ENCODE measurements at places on chromosomes 7 and 10.

- DNase-seq, result no peak
Observed at GRCh38 chr7:131604841-131605279, 48.4 kb upstream of the PODXL start.

- DNase-seq, result no peak
Observed at GRCh38 chr7:9945131-9945530, 1028.5 kb upstream of the PHF14 start.

DNA sequence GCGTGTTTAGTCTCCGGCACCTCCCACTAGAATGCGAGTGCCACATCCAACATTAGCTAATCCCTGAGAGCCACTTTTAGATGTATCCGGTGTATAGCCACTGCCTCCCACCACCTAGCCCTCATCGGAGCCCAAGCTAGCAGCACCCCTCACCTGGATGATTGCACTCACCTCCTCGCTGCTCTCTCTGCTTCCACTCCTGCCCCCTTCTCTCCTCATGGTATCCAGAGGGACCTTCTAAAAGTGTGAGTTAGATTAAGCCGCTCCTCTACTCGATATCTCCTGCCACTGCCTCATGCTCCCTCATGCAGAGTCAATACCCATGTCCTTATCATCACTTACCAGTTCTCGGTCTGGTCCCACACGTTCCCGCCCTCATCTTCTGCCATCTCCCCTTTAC, 125.3 kb downstream of the RAB11FIP2 start:
- DNase-seq, result no peak

DNA sequence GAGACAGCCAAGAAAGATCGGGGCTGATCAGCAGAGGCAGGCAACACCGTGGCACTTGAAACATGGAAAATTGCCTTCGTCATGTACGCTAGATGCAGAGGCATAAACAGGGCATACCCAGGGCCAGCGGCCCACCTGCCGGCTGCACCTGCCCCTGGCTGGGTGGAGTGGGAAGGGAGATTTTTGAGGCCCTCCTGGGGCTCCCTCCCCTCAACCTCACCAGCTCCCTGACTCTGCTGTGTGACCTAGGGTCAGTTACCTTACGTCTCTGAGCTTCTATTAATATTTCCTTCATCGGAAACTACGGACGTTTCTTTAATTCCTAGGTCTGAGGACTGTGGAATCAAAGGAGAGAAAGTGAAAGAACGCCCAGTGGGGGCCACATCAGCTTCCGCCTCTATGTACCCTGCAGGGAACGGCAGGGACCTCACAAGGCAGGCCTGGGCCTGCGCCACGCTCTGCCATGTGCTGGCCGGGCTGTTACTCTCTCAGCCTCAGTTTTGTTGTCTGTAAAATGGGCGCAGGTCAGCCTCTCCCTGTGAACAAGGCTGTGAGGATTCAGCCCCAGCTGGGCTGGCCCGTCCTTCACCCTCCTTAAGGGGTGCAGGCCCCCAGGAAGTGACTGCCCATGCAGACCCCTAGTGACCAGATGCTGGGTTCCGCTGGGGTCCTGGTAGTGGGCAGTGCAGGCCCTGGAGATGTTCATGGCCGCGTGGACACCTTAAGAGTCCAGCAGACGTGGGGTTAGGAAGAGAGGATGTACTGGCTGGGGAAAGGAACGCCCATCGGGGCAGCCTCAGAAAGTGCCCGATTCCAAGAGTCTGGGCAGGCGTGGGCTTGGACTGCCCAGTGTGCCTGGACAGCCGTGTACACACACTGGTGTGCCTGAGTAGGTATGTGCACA, 22.7 kb downstream of the ELFN1 start:
- no peak for DNase-seq

- DNase-seq, result no peak
Observed at GRCh38 chr7:135647755-135648154, 14.6 kb upstream of the STMP1 start.

DNA sequence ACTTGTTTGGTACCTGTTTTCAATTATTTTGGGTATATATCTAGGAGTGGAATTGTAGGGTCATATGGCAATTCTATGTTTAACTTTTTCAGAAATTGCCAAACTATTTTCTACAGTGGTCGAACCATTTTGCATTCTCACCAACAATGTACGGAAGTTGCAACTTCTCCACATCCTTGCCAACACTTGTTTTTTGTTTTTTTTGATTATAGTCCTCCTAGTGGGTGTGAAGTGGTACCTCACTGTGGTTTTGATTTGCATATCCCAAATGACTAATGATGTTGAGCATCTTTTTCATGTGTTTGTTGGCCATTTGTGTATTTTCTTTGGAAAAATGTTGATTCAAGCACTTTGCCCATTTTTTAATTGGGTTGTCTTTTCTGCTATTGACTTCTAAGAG, 122.1 kb downstream of the RPS24 start:
- no peak for DNase-seq

Measured in activated CD8-positive, alpha-beta memory T cell treated with anti-CD3 and anti-CD28 coated beads for 48 hours (primary cell).